ENCODE measurements at places on chromosomes 6 and 20.

DNA sequence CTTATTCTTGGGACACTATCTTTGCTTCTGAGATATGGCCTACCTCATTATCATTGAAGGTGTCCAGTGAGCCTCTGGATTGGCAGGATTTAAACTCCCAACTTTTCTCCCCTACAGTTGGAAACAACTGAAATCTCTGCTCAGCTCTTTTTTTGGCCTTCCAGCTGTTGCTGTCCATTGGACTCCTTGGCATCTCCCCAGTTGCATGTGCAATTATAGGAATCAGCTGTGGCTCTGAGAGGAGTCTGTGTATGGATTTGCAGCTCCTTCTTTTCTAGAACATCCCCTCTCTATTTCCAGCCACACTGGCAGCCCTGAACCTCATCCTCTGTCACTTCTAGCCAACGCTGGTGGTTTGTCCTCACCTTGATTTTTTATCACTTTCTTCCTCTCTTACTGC lies 21.2 kb downstream of the RAB22A start:
- DNase-seq = no peak

DNA sequence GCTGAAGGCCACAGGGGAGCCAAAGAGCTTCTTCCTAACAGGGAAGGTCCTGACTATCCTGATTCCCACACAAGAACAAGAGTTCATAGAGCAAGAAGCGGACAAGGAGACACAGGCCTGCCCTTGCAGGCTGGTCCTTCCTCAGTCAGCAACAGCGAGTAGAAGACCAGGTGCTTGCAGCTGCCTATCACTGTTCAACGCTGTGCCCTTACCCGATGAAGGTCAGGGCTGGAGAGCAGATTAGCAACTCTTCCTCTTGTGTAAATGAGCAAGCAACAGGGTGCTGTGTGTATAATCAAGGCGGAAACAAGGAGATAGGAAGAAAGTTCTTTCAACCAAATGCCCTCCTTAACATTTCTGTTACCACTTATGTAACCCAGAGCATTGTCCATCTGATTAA lies 115.3 kb upstream of the SPACA1 start:
- no peak for DNase-seq

DNA sequence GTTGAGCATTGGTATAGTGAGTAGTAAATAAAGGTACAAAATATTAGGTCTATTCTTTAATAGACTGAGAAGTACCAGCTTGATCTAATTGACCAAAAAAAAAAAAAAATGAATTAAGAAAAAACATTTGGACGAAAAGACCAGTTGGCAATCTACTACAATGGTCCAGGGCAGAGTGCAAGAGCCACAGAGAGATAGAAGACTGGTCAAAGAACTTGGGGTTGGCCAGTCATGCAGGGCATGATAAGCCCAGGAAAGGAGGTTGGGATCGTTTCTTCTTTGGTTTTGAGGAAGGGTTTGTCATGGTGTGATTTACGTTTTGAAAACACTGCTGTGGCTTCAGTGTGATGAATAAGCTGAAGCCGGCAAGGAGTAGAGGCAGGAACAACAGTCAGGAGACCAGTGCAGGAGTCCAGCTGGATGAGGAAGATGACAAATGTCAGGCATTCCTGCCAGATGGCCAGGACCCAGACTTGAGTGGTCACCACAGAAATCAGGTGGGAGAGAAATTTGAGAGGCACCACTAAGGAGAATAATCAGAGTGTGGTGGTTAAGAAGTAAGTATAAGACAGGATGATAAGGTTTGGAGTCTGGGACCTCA lies 14.0 kb downstream of the SMLR1 start:
- DNase-seq = no peak

DNA sequence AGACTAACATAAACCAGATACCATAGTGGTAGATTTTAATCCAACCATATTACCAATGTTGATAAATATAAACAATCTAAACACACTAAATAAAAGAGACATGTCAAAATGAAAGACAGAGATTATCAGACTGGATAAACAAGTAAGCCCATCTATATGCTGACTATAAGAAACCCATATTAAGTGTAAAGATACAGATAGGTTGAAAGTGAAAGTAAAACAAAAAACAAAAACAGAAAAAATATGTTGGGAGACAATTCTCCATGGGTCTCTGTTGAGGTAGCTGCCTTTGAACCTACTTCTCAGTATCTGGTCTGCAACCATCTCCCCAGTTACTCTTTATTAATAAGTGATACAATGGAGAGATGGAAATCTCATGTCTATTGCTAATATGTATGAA lies 21.2 kb downstream of the REV3L start:
- no peak for DNase-seq

- DNase-seq = no peak
These were observed 222.4 kb downstream of the TSHZ2 start for GRCh38 chr20:53194306-53195290.

DNA sequence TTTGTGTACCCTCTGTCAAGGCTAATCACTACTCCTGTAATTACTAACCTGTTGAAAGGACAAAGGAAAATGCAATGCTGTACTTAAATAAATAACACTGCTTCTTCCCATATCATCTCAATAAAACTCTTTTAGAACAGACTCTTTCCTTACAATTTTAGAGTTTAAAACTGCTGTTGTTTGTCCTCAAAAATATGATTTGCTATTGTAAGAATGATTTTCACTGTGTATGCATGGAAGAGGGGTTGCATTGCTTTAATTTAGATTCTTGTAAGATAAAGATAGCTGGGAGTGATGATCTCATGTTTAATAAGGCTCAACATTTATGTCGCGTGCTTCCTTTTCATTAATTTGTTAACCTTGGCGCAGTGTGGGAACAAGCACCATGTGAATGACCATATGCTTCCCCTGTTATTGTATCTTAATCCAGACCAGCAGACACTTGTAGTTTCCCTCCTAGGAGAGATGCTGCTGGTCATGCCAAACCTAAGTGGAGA lies 89.8 kb upstream of the ATXN1 start:
- no peak for DNase-seq

- no peak for DNase-seq
These were observed 80.1 kb downstream of the MRPL14 start for GRCh38 chr6:44047179-44047546.

- no peak for DNase-seq
These were observed 20.6 kb downstream of the PPP1R16B start for GRCh38 chr20:38825901-38826625.

DNA sequence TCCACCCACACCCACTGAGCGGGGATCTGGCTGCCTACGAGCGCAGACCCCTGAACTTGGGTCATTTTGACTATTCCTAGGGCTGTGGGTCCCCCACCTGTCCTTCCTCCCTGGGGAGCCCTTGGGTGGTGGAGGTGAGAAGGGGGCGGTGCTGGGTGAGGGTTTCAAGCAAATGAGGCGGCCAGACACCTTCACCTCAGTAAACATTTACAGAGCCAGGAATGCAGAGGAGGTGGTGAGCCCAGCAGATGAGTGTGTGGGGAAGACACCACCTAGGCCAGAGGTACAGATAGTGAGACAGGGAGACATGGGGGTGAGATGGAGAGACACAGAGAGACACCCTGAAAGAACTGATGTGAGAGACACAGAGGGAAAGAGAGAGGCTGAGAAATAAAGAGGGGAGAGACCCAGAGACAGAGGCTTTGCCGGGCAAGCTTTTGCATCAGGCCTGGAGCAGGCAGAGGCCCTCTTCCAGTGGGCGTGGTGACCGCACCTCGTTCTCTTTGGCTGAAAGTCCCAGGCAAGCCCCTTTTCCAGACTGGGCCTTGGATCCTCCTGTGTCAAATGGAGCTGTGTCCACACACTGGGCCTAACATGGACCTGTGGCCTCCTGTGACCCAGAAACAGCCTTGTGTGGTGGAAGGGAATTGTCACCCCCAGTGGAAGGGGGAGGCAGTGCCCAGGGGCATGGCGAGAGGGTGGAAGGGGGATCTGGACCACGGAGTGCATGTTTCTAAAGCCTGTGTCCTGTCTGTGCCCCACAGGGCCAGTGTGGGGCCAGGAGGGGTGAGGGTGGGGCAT lies 29.7 kb downstream of the CEBPB start:
- DNase-seq = no peak
